ENCODE measurements at places on chromosomes 3 and 15.
A peak's percentile ranks its signal among the peaks of the same experiment; 100 is the strongest.

DNA sequence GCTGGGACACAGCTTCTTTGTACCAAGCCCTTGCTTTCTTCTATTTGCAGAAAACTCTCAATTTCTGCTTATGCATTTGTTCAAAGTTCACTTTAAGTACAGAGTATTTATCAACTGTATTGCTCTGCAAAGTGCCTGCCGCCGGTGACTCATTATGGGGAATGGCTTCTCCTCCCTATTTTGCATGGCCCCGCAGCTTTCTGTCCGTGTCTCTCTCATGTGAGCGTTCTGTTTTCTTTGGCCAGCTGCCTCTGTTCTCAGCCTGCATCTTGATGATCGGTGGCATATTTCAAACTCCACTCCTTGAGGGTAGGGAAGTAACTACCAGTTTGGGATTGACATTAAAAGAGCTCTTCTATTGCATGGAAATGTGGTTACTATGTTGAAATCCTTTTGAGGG lies 28.6 kb upstream of the ST8SIA2 start:
- no peak for DNase-seq

DNA sequence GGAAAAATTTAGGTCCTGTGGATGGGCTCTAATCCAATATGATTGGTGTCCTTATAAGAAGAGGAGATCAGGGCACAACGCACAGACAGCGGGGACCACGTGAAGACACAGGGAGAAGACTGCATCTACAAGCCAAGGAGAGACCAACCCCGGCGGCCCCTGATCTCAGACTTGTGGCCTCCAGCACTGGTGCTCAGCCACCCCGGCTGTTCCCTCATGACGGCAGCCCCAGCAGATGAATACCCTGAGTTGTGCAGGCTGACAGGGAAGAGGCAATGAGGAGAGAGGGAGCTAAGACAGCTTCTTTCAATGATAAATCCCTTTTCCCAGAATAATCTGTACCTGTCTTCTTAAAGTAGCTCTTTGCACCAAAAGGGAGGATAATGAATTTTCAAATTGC lies 33.3 kb upstream of the CGNL1 start:
- DNase-seq = no peak

DNA sequence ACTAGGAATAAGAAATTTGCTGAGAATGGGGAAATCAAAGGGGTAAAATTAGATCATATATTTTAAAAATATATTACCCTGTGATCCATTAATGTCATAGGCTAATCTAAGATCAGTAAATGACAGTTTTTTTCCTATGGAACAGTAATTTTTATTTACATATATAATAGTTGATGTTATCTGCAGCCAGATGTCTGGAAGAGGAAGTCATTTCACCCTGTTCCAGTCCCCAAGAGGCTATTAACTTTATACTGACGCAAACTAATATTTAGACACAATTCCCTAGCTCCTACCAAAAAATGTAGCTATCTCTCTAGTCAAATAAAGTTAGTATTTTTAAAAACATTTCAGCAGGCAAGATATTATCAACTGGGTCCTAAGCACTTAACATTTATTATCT lies 558.0 kb downstream of the MECOM start:
- DNase-seq = no peak

GRCh38 chr15:91098451-91098850 lies 1.6 kb upstream of the SV2B start:
- DNase-seq = no peak

DNA sequence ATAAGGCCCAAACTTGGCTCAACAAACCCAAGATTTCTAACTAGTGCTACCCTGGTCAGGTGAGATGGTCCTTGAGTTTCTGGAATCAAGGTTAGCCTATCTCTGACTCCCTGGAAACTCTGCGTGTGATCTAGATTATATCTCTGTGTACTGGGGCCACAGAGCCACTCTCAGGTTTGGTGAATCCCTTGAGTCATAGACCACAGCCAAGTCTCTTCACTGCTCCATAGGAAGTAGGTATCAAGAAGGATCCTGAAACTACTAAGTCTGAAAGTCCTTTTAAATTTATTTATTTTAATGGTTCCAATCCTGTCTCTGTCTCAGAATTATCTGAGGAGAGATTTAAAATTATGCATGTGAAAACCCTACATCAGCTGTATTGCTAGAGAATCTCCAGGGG lies 99.1 kb downstream of the TUSC7 start:
- no peak for DNase-seq

GRCh38 chr3:52095990-52096775 lies 39.8 kb upstream of the DUSP7 start:
- no peak for DNase-seq

- DNase-seq = peak; percentile 80
Measured at GRCh38 chr3:171028025-171028778, 1.7 kb upstream of the SLC2A2 start.

DNA sequence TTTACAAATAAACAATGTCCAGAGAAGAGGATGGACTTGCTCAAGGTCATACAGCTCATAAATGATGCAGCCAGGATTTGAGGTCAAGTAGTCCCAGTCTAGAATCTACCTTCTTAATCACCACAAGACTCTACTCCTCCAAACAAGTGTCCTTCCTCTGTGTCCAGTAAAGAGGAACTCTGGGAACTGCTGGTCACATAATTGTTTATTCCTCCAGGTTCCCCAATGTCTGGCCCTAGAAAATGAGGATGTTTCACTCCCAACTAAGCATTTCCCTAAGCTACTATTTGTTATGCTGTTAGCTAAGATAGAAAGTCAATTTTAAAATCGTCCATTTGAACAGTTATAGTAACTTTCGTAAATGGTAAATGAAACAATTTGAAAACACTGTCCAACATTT lies 192.4 kb downstream of the FHIT start:
- no peak for DNase-seq

- DNase-seq = peak; percentile 62
Measured at GRCh38 chr3:87318617-87319021, 42.2 kb upstream of the POU1F1 start.

DNA sequence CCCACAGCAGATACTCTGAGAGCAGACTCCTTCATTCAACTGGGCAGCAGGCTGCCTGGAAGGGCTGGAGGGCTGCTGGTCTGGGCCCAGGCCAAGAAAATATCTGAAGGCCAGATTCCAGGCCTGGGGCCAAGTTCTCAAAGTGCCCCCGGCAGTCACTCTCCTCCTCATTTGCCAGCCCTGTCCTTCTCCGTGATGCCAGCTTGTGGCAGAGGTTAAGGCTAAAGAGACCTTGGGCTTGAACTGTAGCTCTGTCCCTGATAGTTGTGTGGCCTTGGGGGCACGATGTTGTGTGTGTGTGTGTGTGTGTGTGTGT lies 39.0 kb downstream of the FAM3D start:
- peak; percentile 3 for DNase-seq

DNA sequence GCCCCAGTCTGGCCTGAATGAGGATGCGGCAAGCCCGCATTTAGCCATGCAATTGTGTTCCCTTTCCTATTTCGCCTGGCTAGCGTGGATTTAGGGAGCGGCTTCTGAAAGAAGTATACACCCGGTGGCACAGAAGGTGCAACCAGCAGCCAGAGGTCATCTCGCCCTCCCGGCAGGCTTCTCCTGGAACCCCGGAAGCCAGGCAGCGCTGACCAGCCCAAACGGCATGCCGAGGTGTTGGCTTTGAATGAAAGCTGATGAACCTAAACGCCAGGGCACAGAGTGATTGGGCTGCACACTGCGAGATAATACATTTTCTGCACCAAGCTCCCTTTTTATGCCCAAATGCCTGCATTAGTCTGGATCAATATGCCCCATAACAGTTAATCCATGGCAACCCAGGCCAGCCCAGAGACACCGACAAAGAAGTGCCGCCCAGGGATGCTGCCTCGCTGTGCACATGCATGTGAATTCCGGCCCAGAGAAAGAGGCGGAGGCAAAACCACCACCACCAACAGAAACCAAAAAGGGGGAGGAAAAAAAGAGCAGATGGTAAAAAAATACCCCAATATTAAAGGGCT lies 1.4 kb downstream of the SRGAP3 start:
- no peak for DNase-seq

DNA sequence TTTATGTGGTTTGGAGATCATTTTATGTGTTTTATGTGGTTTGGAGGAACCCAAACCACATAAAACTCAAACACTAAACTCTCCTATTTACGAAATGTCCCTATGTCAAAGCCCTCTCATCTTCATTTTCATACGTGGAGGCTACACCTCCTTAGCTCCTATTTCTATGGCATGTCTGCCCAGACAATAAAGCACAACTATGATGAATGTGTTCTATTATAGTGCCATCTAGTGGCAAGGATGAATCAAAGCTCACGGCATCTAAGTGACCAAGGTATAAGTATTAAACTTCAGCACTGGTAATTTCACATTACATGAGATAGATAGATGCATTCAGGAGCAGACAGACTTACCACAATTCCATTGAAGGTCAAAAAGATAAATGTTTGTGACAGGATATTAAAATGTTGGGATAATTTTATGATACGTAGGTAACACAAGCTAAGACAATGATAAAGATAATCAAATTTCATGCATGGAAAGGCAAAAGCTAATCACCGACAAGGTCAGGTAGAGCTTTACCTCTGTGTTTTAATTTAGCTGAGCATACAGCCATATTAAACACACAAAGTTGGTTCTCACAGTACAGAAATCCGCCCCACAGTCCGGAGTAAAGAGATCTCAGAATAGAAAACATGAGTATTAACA lies 130.6 kb upstream of the FHIT start:
- DNase-seq = peak; percentile 7

DNA sequence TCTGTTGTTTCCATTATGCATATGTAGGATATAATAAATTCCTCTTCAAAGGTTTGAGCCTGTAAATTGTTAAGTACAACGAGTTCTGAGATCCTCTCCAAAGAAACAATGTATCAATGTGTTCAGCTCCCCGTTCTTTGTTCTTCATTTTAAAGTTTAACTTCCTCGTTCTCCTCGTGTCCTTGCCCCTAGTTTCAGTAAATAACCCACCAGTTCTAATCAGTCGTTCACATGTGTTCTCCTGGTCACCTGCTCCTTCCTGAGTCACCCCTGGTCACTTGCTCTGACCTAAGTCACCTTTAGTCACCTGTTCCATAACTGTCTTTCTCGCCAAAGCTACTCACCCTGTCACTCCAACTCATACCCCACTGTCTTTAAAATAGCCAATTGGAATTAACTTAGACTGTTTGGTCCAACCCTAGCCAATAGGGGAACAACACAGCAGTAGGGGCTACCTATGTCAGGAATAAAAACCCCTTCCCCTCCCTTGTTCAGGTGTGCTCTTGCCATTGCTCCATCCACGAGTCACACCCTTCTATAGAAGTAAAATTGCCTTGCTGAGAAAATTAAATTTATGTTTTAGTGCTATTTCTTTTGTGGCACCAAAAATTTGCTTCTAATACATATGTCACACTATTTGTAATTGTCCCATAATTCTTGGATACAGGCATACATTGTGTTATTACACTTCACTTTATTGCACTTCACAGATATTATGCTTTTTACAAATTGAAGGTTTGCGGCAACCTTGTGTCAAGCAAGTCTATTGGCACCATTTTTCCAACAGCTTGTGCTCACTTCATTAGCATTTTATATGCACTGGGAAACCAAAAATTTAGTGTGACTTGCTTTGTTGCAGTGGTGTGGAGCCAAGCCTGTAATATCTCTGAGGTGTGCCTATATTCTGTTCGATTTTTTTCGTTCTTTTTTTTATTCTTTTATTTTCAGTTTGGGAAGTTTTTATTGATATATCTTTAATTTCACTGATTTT lies 15.3 kb upstream of the MCF2L2 start:
- no peak for DNase-seq

- DNase-seq = peak; percentile 44
Measured at GRCh38 chr15:48331796-48332641, 790 bp downstream of the DUT start.

- no peak for DNase-seq
Measured at GRCh38 chr15:42994546-42994945, 74.0 kb upstream of the TTBK2 start.

GRCh38 chr15:62307551-62307950 lies 142.5 kb upstream of the C2CD4B start:
- DNase-seq = no peak

- DNase-seq = no peak
Measured at GRCh38 chr3:147392625-147392946, 13.8 kb downstream of the ZIC4 start.

GRCh38 chr3:55484801-55485791 lies 2.0 kb downstream of the WNT5A start:
- DNase-seq = peak; percentile 36

DNA sequence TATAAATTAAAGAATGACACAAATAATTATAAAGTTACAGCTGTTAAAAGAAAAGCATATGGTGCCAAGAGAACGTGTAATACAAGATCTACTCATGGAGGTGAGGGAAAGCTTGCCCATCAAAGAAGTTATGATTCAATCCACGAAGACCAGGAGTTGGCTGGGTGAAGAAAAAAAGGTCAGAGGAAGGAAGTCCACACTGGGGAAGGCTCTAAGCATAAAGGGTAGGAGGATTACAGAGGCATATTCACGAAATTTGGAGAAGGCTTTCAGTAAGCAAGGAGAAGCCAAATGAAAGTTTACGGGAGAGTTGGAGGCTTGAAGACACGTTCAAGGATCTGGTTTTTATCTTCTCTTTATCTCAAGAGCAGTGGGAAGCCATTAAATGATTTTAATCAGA lies 1.8 kb upstream of the TGFBR2 start:
- no peak for DNase-seq

DNA sequence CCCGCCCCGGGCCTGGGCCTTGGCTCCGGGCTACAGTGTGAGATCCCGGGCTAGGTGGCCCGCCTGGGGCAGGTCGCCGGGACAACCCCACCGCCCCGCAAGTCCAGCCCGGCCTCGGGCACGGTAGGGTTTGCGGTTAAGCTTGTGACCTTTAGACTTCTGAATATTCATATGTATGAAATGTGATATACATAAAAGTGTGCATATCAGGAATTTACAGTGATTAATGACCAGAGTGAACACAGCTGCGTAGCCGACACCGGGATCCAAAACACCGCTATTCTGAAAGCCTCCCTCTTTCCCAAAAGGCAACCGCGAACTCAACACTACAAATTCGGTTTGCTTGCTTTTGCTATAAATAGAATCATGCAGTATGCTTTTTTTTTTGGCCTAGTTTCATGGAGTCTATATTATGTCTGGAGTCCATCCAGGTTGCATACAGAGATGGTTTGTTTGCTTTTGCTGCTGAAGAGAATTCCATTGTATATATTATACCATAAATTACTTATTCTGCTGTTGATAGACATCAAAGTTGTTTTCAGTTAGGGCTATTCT lies 636 bp upstream of the SNRPA1 start:
- DNase-seq = peak; percentile 30

- peak; percentile 39 for DNase-seq
Measured at GRCh38 chr3:46737329-46737731, 19.7 kb upstream of the PRSS50 start.

GRCh38 chr3:58059349-58060321 lies 51.4 kb downstream of the FLNB start:
- no peak for DNase-seq

Data from NCI-H1105 treated with DMSO at 0.1 percent for 48 hours (cell line).